Urothelium cell line (cell line): ENCODE measurements at places on chromosomes 16 and 17.
A peak's percentile ranks its signal among the peaks of the same experiment; 100 is the strongest.

GRCh38 chr16:2027024-2028010, 615 bp downstream of the NHERF2 start:
- peak; percentile 49 for DNase-seq

GRCh38 chr17:32836527-32836926, 40.4 kb downstream of the MYO1D start:
- no peak for DNase-seq

GRCh38 chr17:73549841-73550430, 94.3 kb downstream of the SDK2 start:
- DNase-seq: no peak

DNA sequence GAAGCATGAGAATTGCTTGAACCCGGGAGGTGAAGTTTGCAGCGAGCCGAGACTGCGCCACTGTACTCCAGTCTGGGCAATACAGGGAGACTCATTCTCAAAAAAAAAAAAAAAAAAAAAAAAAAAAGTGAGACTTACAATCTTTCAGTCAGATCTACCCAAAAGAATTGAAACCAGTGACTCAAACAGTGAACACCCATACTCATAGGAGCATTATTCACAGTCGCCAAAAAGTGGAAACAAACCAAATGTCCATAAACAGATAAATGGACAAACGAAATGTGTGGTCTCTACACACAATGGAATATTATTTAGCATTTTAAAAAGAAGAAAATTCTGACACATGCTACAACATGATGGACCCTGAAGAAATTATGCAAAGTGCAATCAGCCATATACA, 9.1 kb upstream of the SCNN1B start:
- no peak for DNase-seq
